ENCODE measurements at places on chromosomes 1 and 21.

- no peak for DNase-seq
Observed at GRCh38 chr21:34813266-34813894, 144.6 kb downstream of the CLIC6 start.

GRCh38 chr1:246142320-246142893 is 364.7 kb downstream of the SMYD3 start:
- no peak for DNase-seq

GRCh38 chr1:23810818-23811540 is 10.4 kb upstream of the GALE start:
- no peak for DNase-seq

GRCh38 chr1:78043436-78043835 is 2.3 kb upstream of the GIPC2 start:
- DNase-seq: no peak

DNA sequence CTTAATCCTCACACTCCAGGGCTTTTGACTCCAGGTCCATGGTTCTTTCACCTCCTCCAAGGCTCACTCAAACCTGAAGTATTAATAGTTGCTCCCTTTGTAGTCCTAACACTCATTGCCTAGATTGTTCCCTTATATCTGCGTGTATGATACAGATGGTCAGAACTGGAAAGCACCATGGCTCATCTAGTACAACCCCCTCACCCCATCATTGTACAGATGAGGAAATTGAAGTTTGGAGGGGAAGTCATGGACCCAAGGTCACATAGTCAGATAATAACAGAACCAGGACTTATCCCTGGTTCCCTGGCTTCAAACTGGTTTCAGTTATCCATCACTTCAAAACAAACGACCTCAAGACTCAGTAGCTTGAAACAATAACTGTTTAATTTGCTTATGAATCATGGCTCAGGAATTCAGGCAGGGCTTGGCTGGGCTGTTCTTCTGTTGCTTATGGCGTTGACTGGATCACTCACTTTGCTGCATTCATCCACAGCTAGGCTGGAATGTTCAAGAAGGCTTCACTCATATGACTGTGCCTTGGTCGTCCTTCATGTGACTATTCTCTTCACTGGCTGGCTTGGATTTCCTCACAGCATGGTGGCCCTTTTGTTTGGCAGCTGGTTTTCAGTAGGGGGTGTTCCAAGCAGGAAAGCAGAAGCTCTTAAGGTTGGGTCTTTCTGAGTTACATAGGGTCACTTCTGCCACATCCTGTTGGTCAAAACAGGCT is 5.0 kb downstream of the NOS1AP start:
- no peak for DNase-seq

Data from stimulated activated CD8-positive, alpha-beta memory T cell treated with anti-CD3 and anti-CD28 coated beads, Interleukin-15, amount 100 ng/mL, for 1 hour (primary cell).